ENCODE measurements at places on chromosomes 7 and 10. TPM values are rescaled to one million over a fixed set of nuclear protein-coding genes. Genes with fewer than 3 reads are reported as not detected.

HOXA3 gene
- not detected for total RNA-seq

COX19 gene
- 40.1 TPM for total RNA-seq

METTL27 gene
- total RNA-seq = 0.73 TPM

PAPOLB gene
- not detected for total RNA-seq

AHCYL2 gene
- total RNA-seq = 16.6 TPM

GRCh38 chr7:108236681-108237415, 106.7 kb upstream of the LAMB4 start:
- DNase-seq = no peak

DNA sequence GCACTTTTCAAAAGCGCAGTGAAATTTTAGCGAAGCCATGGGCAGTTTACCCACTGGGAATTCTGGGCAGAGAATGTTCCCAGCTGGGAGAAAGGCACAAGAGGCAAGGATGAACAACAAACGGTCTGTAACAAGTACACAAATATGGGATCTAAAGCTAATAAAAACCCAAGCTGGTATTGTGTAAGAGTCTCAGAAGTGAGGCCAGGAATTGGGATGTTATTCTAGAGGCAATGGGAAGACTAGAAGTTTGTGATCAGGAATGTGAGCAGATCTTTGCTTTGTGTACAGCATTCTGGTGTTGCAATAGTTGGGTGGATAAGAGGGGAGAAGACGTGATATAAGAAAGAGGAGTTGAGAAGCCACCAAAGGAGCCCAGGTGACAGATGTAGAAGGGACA, 15.0 kb downstream of the FZD9 start:
- no peak for DNase-seq

GRCh38 chr10:29826801-29827450, 192.2 kb upstream of the SVIL start:
- DNase-seq = no peak

- DNase-seq = no peak
Measured at GRCh38 chr7:141301544-141301943, 227.7 kb downstream of the TMEM178B start.

- no peak for DNase-seq
Measured at GRCh38 chr7:109259151-109259550, 689.5 kb downstream of the DNAJB9 start.

DNA sequence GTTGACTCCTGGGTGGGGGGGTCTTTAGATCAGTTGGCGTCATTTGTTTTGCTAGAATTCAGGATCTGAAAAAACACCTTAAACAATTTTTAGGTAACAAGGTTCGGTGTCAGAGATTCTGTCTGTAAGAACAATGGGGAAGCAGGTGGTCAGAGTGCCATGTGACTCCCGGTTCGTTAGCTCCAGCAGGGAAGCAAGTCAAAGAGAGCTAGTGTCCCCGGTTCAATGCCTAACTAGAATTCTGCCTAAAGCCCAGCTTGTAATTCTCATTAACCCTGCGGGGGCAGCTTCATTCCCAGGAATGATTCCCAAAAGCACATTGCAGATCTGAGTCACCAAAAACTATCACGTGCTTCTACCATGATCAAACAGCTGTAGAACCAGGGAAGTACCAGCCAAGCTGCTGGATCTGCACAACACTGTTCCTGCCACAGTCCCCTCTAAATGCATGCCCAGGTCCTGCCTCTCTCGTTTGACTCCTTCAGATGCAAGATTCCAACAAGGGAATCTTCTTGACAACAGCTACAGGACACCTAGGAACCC, 664.3 kb upstream of the CELF2 start:
- DNase-seq = no peak

DNA sequence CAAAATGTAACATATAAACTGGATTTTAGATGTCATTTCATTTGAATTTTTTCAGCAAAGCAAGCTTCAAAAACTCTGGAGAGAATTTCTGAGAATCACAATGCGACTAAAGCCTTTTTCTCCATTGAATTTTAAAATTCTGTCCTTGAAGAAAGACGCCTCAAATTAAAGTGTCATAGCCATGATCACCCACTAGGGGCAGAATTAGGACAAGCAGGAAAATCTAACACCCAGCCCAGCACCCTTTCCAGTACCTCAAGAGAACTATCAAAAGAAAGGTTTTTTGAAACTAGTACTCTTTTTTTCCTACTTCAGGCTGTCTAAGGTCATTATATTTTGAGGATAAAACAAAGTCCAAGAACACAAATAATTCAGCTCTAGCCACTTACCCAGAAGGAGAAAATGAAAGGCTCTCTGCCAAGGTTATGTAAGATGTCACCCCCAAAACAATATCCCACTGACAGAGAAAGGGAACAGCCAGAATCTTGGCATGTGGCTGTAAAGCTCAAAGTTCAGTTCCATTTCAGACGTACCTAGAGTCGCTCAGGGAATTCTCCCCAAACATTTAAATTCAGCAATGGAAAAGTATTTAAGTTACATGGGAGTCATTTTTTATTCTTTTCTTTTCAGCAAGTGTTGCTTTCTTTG, 299.4 kb downstream of the SNX13 start:
- no peak for DNase-seq

DNA sequence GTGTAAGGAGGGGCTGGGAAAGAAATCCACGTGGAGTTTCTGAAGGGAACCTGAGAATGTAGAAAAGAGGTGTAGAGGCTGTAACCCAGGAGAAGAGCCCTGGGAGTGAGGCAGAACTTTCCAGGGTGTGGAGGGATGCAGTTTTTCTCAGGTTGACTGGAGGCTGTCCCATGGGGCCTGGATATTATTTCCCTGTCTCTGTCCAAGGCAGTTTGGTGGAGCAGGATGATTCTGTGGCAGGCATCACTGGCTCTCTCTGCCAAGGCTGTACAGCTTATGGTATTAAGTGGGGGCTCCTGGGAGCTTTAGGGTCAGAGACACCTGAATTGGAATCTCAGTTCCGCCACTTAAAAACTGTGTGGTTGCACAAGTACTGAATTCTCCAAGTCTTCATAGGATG, 81.6 kb downstream of the CHN2 start:
- DNase-seq = no peak

GRCh38 chr7:77459311-77459726, 43.2 kb upstream of the GSAP start:
- DNase-seq = no peak

GRCh38 chr7:81903115-81903514, 133.3 kb upstream of the HGF start:
- no peak for DNase-seq

- no peak for DNase-seq
Measured at GRCh38 chr7:116208919-116209318, 1.4 kb upstream of the TES start.

GRCh38 chr7:121329191-121330052, 622 bp downstream of the WNT16 start:
- no peak for DNase-seq

DNA sequence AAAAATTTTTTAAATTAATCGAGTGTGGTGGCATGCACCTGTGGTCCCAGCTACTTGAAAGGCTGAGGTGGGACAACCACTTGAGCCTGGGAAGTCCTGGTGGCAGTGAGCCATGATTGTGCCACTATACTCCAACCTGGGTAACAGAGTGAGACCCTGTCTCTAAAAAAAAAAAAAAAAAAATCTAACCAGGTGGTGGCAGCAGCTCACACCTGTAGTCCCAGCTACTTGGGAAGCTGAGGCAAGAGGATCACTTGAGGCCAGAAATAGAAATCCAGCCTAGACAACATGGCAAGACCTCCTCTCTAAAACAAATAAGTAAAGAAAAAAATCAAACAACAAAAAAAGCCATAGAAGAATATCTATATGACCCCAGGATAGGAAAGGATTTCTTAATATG, 3.6 kb upstream of the MYOF start:
- no peak for DNase-seq

DNA sequence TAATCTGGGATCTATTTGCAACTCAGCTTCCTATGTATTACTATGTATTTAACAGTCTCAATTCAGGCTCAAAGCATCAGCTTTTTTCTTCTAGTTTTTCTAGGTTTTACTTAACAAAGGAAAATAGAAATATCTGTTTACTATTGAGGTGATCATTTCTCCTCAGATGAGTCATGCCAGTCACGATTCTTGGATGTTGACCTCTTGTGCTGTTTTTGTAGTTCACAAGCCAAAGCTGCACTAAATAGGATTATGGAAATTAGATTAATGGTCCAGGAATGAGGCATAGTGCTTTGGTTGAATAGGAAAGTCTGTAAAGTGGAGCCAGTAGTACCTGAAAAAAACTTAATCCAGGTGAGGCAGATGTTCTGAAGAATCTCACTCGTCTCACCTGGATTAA, 198.3 kb upstream of the KAT6B start:
- no peak for DNase-seq

GRCh38 chr7:33388332-33388731, 259.0 kb downstream of the BBS9 start:
- DNase-seq = no peak

DNA sequence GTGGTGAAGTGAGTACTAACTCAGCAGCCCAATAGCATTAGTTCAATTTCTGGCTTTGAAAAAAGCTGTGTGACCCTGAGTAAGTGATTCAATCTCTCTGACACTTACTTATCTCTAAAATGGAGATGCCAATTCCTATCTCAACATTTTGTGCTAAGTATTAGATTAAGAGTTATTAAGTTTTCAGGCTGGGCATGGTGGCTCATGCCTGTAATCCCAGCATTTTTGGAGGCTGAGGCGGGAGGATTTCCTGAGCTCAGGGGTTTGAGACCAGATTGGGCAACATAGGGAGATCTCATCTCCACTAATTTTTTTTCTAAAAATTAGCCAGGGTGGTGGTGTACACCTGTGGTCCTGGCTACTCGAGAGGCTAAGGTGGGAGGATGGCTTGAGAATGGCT, 109.5 kb downstream of the PRTFDC1 start:
- no peak for DNase-seq
